ENCODE measurements at places on chromosomes 2 and 18.

DNA sequence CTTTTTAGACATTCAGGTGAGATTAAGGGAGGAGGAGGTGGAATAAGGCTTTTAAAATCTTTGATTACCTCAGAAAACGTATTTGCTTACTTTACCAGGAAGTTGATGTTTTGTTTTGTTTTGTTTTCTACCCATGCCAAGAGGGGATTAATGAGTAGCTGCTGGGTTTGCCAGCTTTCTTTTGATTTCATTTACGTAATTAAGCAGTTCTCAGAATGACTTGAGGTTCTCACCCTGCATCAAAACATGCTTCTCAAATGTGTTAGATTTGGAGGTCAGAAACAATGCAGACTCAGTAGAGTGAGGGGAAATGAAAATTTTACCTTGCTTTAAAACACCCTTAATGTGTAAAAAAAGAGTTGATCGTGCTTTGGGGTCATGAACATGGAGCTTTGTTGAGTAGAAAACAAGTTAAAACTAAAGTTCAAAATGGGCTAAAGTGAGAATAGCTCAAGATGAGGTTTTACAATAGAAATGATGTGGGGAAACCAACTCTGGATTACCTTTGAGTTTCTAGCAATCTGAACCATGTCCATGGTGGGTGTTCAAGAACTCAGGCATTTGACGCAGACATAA, 217.1 kb upstream of the EPAS1 start:
- no peaks in the 10 kb centered on the region for H3K36me3 ChIP-seq
- no peak overlapping the region for H3K4me3 ChIP-seq
- no peak for DNase-seq
- no peaks in the 10 kb centered on the region for H3K27me3 ChIP-seq
- H3K4me1 ChIP-seq = peaks cover 15% of the 10 kb centered on the region

DNA sequence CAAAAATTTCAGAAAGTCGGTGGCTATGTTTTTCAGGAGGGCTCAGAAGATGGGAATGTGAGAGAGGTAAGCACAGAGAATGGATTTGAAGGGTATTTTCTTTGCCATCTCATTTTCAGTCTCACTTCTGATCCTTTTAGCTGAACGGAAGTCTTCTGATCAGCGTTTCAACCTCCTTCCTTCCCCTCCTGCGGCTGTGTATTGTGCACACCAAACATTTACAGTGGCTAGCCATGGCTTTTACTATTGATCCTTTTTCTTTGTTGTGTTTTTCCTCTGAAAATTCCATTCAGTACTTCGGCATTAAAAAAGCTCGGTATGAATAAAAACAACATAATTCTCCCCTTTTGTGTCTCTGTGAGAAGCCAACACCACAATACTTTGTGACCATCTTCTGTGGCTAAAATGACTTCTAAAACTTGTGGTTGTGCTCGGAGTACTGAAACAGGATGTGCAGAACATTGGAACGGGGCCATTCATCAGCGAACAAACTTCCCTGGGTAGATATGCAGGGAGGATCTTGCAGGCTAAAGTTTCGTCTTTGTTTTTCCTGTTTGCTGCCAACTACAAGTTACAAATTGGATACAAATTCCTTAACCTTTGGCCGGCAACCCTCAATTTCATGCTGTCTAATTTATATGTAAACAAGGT, 260.8 kb upstream of the FAM98A start:
- no peak for DNase-seq
- no peak overlapping the region for H3K27ac ChIP-seq
- no peaks in the 10 kb centered on the region for H3K36me3 ChIP-seq
- peaks cover 14% of the 10 kb centered on the region for H3K4me1 ChIP-seq
- H3K4me3 ChIP-seq = no peak overlapping the region

- no peak overlapping the region for H3K27ac ChIP-seq
- H3K4me3 ChIP-seq = no peak overlapping the region
- H3K4me1 ChIP-seq = no peaks in the 10 kb centered on the region
- no peaks in the 10 kb centered on the region for H3K36me3 ChIP-seq
- DNase-seq = no peak
Measured at GRCh38 chr2:133062931-133063665, 393.1 kb upstream of the LYPD1 start.

- H3K4me1 ChIP-seq = no peaks in the 10 kb centered on the region
- peaks cover 1% of the 10 kb centered on the region for H3K27me3 ChIP-seq
- H3K4me3 ChIP-seq = no peak overlapping the region
- H3K36me3 ChIP-seq = no peaks in the 10 kb centered on the region
Measured at GRCh38 chr2:238595750-238596570, 169.2 kb downstream of the ASB1 start.

DNA sequence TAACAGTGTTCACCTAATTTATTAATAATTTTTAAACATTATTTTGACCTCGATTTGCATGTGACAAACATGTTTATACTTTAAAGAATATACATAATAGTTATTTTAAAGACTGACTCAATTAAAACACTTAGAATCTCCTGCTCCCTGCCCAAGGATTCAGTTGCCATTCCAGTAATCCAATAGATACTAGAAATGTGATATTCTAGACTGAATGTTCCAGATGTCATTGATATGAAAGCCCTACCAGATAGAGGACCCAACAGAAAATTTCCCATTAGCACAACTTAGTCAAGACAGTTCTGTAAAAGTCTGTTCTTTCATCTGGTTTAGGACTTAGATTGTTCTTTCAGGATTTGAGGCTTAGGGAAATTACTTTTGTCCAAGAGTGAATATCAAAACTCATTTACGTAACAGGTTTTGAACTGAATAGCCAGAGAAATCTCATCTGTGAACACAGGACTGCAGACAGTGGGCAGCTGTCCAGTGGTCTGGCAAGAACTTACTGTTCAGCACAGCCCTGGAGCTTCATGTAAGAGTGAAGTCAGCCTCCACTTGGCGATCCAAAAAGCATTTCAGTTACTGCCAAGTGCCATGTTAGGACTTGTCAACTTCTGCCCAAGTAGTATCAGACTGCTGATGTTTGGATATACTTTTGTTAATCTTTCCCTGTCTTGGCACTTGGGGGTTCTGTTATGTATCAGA, 77.5 kb downstream of the OSBPL6 start:
- no peaks in the 10 kb centered on the region for H3K36me3 ChIP-seq
- H3K27ac ChIP-seq = no peak overlapping the region
- H3K4me1 ChIP-seq = no peaks in the 10 kb centered on the region
- H3K4me3 ChIP-seq = no peak overlapping the region

GRCh38 chr2:177021706-177022343, 190.8 kb upstream of the HNRNPA3 start:
- no peak overlapping the region for H3K4me3 ChIP-seq
- H3K36me3 ChIP-seq = no peaks in the 10 kb centered on the region
- no peaks in the 10 kb centered on the region for H3K4me1 ChIP-seq
- no peak for DNase-seq
- H3K27me3 ChIP-seq = peaks cover 2% of the 10 kb centered on the region

- H3K4me3 ChIP-seq = no peak overlapping the region
- H3K27me3 ChIP-seq = no peaks in the 10 kb centered on the region
- H3K27ac ChIP-seq = no peak overlapping the region
- peak; percentile 15 for DNase-seq
- H3K36me3 ChIP-seq = peaks cover 8% of the 10 kb centered on the region
- H3K4me1 ChIP-seq = peaks cover 10% of the 10 kb centered on the region
Measured at GRCh38 chr2:39266139-39266805, 22.5 kb upstream of the CDKL4 start.

DNA sequence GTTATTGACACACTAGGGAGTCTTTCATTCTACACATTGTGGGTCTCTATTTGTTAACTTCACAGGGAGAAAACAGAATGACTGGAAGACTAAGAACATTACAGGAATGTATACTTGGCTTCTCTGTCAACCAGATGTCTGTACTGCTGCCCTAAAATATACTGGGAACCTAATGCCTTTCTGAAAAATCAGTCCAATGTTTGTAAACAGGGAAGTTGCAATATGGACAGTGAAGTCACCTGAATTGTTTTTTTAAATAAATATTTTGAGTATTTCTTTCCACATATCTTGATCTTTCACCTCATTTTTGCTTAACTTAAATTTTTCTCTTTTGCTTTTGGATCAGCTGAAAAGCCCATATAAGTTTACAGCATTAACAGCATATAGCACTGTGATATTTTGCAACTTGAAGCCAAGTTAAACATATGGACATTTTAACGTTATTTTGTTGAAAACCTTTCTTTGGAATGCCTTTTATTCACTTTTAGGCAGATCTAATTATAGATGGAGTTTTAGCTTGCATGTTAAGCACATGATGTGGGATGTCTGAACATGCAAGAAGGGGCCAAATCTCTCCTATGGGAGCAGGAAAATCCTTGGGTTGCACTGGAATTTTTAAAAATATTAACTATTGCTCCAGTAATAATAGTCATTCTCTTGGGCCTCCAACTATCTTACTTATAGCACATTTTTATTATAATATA, 137.7 kb upstream of the TWIST2 start:
- no peak overlapping the region for H3K27ac ChIP-seq
- H3K4me1 ChIP-seq = no peaks in the 10 kb centered on the region
- peaks cover 11% of the 10 kb centered on the region for H3K27me3 ChIP-seq
- no peak for DNase-seq

GRCh38 chr2:142863485-142863961, 13.9 kb upstream of the KYNU start:
- no peaks in the 10 kb centered on the region for H3K36me3 ChIP-seq
- DNase-seq = no peak
- H3K27me3 ChIP-seq = peaks cover 6% of the 10 kb centered on the region

GRCh38 chr18:45733535-45733934, 9.6 kb downstream of the SLC14A1 start:
- H3K4me3 ChIP-seq = no peak overlapping the region
- no peaks in the 10 kb centered on the region for H3K36me3 ChIP-seq

GRCh38 chr2:142742371-142743214, 134.9 kb upstream of the KYNU start:
- H3K27me3 ChIP-seq = no peaks in the 10 kb centered on the region
- DNase-seq = no peak
- H3K4me1 ChIP-seq = peaks cover 2% of the 10 kb centered on the region
- H3K27ac ChIP-seq = no peak overlapping the region

DNA sequence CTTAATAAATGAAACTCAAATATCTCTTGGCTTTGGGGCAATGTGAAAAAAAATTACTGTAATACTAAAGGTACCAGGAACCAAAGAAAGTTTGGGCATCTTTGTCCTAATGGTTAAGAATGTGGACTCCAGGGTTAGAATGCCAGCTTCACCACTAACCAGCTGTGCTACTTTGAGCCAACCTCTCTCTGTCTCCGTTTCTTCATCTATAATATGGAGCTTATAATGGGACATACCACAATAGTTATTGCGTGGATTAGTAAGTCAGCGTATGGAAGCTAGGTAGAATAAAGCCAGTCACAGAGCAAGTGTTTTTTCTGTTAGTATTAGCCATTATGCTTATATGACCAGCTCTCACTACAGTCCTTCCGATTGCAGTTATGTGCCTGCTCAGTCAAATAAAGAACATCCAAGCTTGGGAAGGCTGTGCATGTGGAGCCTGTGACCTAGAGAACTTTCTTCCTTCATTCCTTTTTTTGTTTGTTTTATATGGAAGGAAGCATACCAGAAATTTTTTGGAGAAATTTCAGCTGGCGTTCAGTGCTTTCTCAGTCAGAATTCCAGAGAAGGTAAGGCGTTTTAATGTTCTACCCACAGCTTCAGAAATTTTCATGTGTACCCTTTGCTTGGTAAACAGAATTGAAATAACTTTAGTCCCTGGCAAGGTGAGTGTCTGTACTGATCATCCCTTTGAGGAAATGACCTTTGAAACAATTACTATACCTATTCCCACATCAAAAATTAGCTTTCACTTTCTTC, 114.0 kb upstream of the RND3 start:
- DNase-seq = no peak
- peaks cover 4% of the 10 kb centered on the region for H3K27me3 ChIP-seq
- no peaks in the 10 kb centered on the region for H3K36me3 ChIP-seq
- no peaks in the 10 kb centered on the region for H3K4me1 ChIP-seq

GRCh38 chr2:98692090-98693054, 38.6 kb downstream of the MGAT4A start:
- H3K27me3 ChIP-seq = no peaks in the 10 kb centered on the region
- H3K4me1 ChIP-seq = peaks cover 89% of the 10 kb centered on the region
- H3K36me3 ChIP-seq = peaks cover 36% of the 10 kb centered on the region
- peak; percentile 44 for DNase-seq

GRCh38 chr2:203603456-203604389, 68.6 kb upstream of the RAPH1 start:
- no peak for DNase-seq
- H3K27me3 ChIP-seq = no peaks in the 10 kb centered on the region
- no peak overlapping the region for H3K4me3 ChIP-seq
- H3K27ac ChIP-seq = no peak overlapping the region
- H3K4me1 ChIP-seq = peaks cover 12% of the 10 kb centered on the region

- no peak overlapping the region for H3K4me3 ChIP-seq
- no peaks in the 10 kb centered on the region for H3K4me1 ChIP-seq
- no peak overlapping the region for H3K27ac ChIP-seq
- no peaks in the 10 kb centered on the region for H3K36me3 ChIP-seq
- H3K27me3 ChIP-seq = peaks cover 14% of the 10 kb centered on the region
Measured at GRCh38 chr18:39845631-39846030, 2109.4 kb upstream of the PIK3C3 start.

GRCh38 chr2:237820421-237820820, 21.8 kb downstream of the RBM44 start:
- no peaks in the 10 kb centered on the region for H3K36me3 ChIP-seq
- H3K4me3 ChIP-seq = no peak overlapping the region
- H3K4me1 ChIP-seq = peaks cover 16% of the 10 kb centered on the region
- no peaks in the 10 kb centered on the region for H3K27me3 ChIP-seq

- no peak overlapping the region for H3K4me3 ChIP-seq
- no peaks in the 10 kb centered on the region for H3K27me3 ChIP-seq
- no peaks in the 10 kb centered on the region for H3K36me3 ChIP-seq
- H3K27ac ChIP-seq = no peak overlapping the region
- DNase-seq = no peak
Measured at GRCh38 chr2:101127319-101128056, 23.7 kb downstream of the TBC1D8 start.

GRCh38 chr18:38305961-38306360, 740.4 kb upstream of the CELF4 start:
- H3K4me3 ChIP-seq = no peak overlapping the region
- DNase-seq = no peak
- no peak overlapping the region for H3K27ac ChIP-seq
- no peaks in the 10 kb centered on the region for H3K27me3 ChIP-seq
- H3K4me1 ChIP-seq = no peaks in the 10 kb centered on the region
- no peaks in the 10 kb centered on the region for H3K36me3 ChIP-seq

DNA sequence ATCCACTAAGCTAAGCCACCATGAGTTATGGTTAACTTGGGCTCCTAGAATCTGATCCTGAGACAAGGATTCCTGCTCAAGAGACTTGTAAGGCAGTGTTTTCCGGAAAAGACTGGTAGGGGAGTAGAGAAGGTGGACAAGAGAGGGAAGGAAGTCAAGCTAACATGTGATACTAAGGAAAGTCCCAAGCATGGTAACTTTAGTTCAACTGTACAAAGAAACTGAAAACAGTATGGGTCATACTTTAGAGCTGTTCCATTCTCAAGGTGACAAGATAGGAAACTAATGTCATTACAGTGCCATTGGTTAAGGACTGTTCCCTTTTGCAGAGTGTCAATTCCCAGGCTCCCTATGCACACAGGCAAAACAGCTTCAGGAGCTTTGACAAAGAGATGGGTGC, 5.8 kb downstream of the MYO5B start:
- H3K4me3 ChIP-seq = no peak overlapping the region
- peaks cover 22% of the 10 kb centered on the region for H3K4me1 ChIP-seq
- DNase-seq = no peak
- H3K36me3 ChIP-seq = no peaks in the 10 kb centered on the region

GRCh38 chr2:7209757-7210555, 292.7 kb downstream of the RNF144A start:
- no peak overlapping the region for H3K4me3 ChIP-seq
- no peak for DNase-seq
- no peak overlapping the region for H3K27ac ChIP-seq

GRCh38 chr2:42118754-42119569, 50.2 kb upstream of the EML4 start:
- peak overlapping the region; percentile 4 for H3K27ac ChIP-seq
- no peak overlapping the region for H3K4me3 ChIP-seq
- no peaks in the 10 kb centered on the region for H3K36me3 ChIP-seq
